Type B pancreatic cell (in vitro differentiated cells): ENCODE measurements at places on chromosomes 4 and X.

GRCh38 chr4:183304067-183304466 lies 16.0 kb downstream of the CLDN22 start:
- DNase-seq, result no peak

- no peak for DNase-seq
These were observed 444 bp upstream of the APBB2 start for GRCh38 chr4:41214825-41215146.

DNA sequence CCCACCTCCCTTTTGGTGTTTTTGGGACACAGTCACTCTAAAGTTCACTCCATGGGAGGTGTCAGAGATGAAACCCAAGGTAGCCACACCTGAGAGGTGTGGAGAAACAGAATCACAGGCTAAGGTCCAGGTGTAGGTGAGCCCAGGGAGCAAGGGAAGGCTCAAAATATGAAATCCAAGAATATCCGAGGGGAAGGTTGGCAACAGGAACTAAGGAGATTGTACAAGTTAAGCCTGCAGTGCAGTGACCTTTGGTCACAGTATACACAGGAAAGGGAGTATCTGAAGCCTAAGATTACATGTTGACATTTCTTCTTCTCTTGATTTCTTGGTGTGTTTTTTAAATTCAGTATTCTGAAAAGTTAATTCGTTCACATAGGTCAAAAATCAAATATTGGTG lies 46.5 kb downstream of the PHF8 start:
- no peak for DNase-seq

- no peak for DNase-seq
These were observed 32.2 kb downstream of the RNF212 start for GRCh38 chr4:1080961-1081688.
